ENCODE measurements at places on chromosomes 3 and 15. TPM values are rescaled to one million over a fixed set of nuclear protein-coding genes. Genes with fewer than 3 reads are reported as not detected.

Gene FOXB1
- not detected for total RNA-seq

Gene PGBD4
- total RNA-seq, result 2.0 TPM

Gene ERICH6
- total RNA-seq, result 0.55 TPM

Gene RTP1
- not detected for total RNA-seq

Gene BBX
- total RNA-seq, result 41.3 TPM

Gene RAB6B
- 59.1 TPM for total RNA-seq

Gene GPR62
- 0.16 TPM for total RNA-seq

Gene HESX1
- 0.30 TPM for total RNA-seq

Gene TMCO5A
- not detected for total RNA-seq

Gene REC114
- total RNA-seq, result 1.4 TPM

Gene RSL24D1
- total RNA-seq, result 44.4 TPM

Gene CMTM8
- 5.7 TPM for total RNA-seq

Gene SERP1
- total RNA-seq, result 20.4 TPM

Gene SPINT1
- total RNA-seq, result 0.55 TPM

Gene GOLGA6B
- not detected for total RNA-seq

Gene CLEC3B
- total RNA-seq, result 80.8 TPM

Gene ONECUT1
- not detected for total RNA-seq

Gene CRYGS
- total RNA-seq, result 1.6 TPM

Gene HMG20A
- 30.5 TPM for total RNA-seq

Gene PPARG
- total RNA-seq, result 15.6 TPM

Gene HIGD2B
- not detected for total RNA-seq

Gene ZCWPW2
- 2.2 TPM for total RNA-seq

Gene CASR
- total RNA-seq, result not detected

Gene CLRN1
- not detected for total RNA-seq

Gene SLITRK3
- not detected for total RNA-seq

Gene TJP1
- 108 TPM for total RNA-seq

Gene PARP15
- 0.80 TPM for total RNA-seq
